MM.1S (cell line): ENCODE measurements at places on chromosomes 11 and 22.

GRCh38 chr11:17423533-17424310 lies 35.3 kb upstream of the KCNJ11 start:
- no peak for DNase-seq

DNA sequence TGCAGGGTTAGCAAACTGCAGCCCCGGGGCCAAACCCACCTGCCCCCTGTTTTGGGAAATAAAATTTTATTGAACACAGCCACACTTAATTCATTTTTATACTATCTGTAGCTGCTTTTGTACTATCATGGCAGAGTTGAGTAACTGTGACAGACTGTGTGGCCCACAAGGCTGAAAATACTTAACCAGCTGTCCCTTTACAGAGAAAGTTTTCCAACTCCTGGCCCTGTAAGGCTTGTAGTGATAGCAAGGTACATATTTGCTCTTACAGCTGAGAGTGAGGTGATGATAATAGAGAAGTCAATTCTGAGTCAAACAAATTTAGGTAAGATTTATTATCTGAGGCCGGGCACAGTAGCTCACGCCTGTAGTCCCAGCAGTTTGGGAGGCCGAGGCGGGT lies 87.4 kb upstream of the SLC6A5 start:
- no peak for DNase-seq

GRCh38 chr11:38274031-38274430 lies 1676.0 kb upstream of the RAG2 start:
- no peak for DNase-seq

- no peak for DNase-seq
Observed at GRCh38 chr22:46693634-46694415, 44.2 kb downstream of the CERK start.

GRCh38 chr11:6640985-6641701 lies 14.5 kb downstream of the DCHS1 start:
- DNase-seq = no peak

DNA sequence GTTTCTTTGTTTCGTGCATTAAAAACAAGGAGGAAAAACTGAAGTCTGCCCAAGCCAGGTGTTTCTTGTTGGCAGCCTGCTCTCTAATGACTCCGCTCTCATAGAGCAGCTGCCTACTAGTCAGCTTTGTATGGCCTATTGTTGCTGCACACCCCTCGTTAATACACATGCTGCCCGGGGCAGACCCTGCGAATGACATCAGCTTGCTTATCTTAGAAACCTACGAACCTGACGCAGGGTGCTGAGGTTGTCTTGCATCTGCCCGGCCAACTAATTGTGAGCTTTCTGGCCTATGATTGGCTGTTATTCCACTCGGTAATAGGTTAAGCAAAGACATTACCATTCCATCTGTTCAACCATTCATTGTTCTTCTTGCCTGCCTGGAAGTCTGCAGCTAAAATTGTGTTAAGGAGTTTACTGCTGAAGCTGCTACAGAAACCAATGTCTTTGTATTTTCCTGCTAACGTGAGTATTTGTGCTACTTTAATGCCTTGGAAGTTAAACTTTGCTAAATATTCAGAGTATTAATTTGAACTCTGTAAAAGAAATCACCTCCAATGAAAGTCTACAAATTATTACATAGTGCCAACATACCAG lies 37.5 kb downstream of the ZC3H12C start:
- no peak for DNase-seq

GRCh38 chr11:14644226-14645014 lies 816 bp downstream of the PDE3B start:
- peak; percentile 56 for DNase-seq

GRCh38 chr11:93526641-93527583 lies 16.3 kb downstream of the SMCO4 start:
- no peak for DNase-seq

DNA sequence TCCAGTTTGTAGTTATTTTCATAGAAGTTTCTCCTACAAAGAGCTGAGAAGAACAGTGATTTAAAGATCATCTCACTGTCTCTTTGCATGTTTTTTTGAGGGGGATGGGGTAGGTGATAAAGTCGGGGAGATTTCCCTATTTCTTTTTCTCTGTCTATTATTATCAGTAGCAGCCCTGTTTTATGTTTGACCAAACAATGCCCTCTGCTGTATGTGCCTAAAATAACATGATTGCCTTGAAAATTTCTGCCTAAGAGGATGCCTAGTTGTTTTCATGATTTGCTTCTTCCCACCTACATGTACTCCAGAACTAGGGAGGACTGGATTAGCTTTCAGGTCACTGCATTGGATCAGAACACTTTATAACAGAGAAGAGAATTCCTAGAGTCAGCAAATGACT lies 1330.2 kb downstream of the LRRC4C start:
- DNase-seq = no peak

DNA sequence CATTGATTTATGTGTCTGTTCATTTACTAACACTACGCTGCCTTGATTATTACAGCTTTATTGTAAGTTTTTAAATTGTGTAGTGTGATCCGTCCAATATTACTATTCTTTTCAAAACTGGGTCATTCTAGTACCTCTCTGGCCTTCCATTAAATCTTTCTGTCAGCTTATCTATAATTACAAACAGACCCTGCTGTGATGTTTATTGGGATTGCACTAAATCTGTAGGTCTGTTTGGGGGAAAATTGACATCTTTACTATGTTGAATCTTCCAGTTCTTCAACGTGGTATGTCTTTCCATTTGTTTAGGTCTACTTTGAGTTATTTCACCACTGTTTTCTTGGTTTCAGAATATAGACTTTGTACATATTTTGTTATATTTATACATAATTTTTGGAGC lies 15.6 kb downstream of the CABIN1 start:
- DNase-seq = no peak

- DNase-seq = no peak
Observed at GRCh38 chr11:124724979-124725718, 14.6 kb upstream of the NRGN start.

- no peak for DNase-seq
Observed at GRCh38 chr22:18110194-18110953, at the start of gene TUBA8. Gene TUBA8 (plus strand): TSS chr22:18110809. CDS start chr22:18110866, 57 bp downstream.

DNA sequence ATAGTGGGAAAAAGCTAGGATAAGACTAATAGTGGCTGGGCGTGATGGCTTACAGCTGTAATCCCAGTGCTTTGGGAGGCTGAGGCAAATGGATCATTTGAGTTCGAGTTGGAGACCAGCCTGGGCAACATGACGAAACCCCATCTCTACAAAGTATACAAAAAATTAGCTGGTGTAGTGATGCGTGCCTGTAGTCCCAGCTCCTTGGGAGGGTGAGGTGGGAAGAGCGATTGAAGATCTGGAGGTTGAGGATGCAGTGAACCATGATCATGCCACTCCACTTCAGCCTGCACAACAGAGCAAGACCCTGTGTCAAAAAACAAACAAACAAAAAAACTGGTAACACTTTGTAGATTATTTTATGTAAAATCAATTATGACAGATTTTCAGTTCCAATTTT lies 8.8 kb downstream of the ARHGAP42 start:
- no peak for DNase-seq

DNA sequence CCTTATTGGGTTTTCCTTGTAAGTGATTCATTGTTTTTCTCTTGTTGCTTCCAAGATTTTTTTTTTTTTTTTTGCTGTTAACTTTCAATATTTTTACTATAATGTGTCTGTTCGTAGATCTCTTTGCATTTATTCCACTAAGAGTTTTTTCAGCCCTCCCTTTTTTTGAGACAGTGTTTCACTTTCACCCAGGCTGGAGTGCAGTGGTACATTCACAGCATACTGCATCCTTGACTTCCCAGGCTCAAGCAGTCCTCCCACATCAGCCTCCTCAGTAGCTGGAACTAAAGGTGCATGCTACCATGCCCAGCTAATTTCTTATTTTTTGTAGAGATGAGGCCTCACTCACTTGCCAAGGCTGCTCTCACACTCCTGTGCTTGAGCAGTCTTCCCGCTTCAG lies 1282.0 kb upstream of the CNTN5 start:
- no peak for DNase-seq

- no peak for DNase-seq
Observed at GRCh38 chr11:75625021-75625420, 43.8 kb downstream of the MAP6 start.

- DNase-seq = no peak
Observed at GRCh38 chr11:32071811-32072210, 19.1 kb upstream of the RCN1 start.

DNA sequence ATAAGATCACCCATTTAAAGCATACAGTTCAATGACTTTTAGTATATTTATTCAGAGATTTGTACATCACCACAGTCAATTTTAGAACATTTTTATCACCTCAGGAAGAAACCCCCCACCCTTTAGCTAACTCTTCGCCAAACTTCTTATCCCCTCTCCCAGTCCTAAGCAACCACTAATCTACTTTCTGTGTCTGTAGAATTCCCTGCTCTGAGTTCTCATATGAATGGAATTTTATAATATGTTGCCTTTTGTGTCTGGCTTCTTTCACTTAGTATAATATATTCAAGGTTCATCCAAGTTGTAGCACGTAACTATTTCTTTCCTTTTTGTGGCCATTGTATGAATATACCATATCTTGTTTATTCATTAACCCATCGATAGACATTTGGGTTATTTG lies 3.6 kb downstream of the ANKRD13D start:
- no peak for DNase-seq

GRCh38 chr22:31080164-31080847 lies 812 bp upstream of the SMTN start:
- no peak for DNase-seq

GRCh38 chr22:40019100-40019499 lies 24.3 kb downstream of the FAM83F start:
- DNase-seq = no peak

- no peak for DNase-seq
Observed at GRCh38 chr11:118618115-118618990, 10.9 kb downstream of the PHLDB1 start.

DNA sequence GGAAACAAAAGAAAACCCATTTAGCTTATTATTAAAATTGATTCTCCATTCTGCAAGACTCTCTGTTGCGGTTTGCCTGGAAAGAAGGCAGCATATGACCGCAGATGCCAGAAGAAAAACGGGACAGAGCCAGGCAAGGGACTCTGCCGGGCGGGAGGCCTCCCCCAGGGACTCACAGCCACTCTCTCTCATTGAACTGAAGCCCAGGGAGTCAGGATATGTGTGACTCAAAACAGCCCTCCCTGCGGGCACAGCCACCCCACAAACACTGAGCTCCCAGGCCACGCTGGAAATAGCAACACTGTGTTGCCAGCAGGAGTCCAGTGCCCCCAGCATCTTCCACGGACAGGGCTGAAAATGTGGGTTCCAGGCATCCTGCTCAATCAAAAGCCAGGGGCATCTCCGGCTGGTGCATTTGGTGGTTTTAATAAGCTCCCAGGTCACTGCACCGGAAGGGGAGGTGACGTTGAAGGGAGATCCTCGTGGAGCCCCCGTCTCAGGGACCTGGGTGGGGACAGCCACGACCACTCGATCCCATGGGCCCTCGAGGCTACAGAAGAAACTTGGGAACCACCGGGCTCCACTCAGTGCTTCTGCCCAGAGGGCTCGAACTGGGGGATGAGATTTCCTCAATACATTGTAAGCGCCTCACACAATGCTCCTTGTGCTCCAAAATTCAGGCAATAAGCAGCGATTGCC lies 624.5 kb downstream of the TBC1D22A start:
- DNase-seq = no peak

- DNase-seq = no peak
Observed at GRCh38 chr22:43592476-43592875, 180.7 kb downstream of the MPPED1 start.

DNA sequence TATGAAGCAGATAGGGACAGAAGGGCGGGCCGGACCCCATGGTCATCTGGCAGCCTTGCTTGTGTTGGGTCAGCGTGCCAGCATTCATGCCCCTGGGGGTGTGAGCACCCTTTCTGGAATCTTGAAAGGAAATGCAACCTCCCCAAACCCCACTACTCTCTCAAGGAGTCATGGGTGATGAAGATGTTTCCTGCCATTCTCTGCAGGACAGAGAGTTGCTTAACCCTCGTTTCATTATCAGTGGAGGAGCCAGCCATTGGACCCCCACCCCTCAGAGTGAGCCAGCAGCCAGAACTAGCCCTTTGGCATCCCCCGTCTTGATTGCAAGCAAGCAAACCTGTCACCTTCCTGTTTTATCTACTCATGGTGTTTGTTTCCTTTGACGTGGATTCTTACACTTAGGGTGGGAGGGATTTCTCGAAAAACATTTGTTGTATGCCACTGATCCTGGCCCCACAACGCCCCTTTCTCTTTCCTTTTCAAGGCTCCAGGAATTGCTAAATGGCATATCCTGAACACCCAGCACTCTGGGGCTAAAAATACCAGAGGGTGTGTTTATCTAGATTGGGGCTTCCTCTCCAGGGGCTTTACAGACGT lies 258.3 kb downstream of the ETS1 start:
- no peak for DNase-seq

DNA sequence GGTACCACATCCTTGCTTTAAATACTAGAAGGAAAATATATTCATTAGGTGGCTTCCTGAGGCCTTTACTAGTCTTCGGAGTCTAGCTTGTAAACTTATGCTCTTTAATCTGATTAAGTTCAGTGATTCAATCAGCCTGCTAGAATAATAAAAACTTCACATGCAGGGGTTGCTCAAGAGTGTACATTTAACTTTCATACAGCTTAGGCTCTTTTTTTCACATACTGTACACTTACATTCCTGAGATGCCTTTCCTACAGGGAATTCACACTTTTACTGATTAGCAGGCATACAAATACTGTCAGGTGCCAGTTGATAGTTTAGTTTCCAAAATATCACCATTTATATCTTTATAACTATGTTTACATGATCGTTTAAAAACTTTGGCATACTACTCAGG lies 3.2 kb upstream of the ANO5 start:
- DNase-seq = no peak

- no peak for DNase-seq
Observed at GRCh38 chr11:78224906-78225420, 36.2 kb downstream of the USP35 start.

GRCh38 chr22:37278261-37278660 lies 4.0 kb upstream of the CYTH4 start:
- DNase-seq = no peak

GRCh38 chr11:78651136-78651775 lies 76.6 kb upstream of the NARS2 start:
- no peak for DNase-seq

- no peak for DNase-seq
Observed at GRCh38 chr11:70883973-70884623, 368.3 kb downstream of the SHANK2 start.

GRCh38 chr11:122749005-122749687 lies 89.2 kb upstream of the CRTAM start:
- DNase-seq = peak; percentile 97

- DNase-seq = no peak
Observed at GRCh38 chr22:33757041-33757801, 163.1 kb downstream of the LARGE1 start.

- peak; percentile 63 for DNase-seq
Observed at GRCh38 chr11:86291466-86292262, 10.4 kb upstream of the HIKESHI start.

GRCh38 chr11:70743941-70744351 lies 345.6 kb downstream of the CTTN start:
- DNase-seq = no peak

- DNase-seq = no peak
Observed at GRCh38 chr11:103811870-103812455, 224.5 kb upstream of the DDI1 start.

GRCh38 chr11:128828350-128828749 lies 38.7 kb downstream of the KCNJ1 start:
- DNase-seq = no peak
